Activated T-cell treated with anti-CD3 and anti-CD28 coated beads for 24 hours (primary cell): ENCODE measurements at places on chromosomes 7 and 10.
A peak's percentile ranks its signal among the peaks of the same experiment; 100 is the strongest.

GRCh38 chr7:27784399-27785053, 44.6 kb downstream of the TAX1BP1 start:
- DNase-seq, result peak; percentile 24

DNA sequence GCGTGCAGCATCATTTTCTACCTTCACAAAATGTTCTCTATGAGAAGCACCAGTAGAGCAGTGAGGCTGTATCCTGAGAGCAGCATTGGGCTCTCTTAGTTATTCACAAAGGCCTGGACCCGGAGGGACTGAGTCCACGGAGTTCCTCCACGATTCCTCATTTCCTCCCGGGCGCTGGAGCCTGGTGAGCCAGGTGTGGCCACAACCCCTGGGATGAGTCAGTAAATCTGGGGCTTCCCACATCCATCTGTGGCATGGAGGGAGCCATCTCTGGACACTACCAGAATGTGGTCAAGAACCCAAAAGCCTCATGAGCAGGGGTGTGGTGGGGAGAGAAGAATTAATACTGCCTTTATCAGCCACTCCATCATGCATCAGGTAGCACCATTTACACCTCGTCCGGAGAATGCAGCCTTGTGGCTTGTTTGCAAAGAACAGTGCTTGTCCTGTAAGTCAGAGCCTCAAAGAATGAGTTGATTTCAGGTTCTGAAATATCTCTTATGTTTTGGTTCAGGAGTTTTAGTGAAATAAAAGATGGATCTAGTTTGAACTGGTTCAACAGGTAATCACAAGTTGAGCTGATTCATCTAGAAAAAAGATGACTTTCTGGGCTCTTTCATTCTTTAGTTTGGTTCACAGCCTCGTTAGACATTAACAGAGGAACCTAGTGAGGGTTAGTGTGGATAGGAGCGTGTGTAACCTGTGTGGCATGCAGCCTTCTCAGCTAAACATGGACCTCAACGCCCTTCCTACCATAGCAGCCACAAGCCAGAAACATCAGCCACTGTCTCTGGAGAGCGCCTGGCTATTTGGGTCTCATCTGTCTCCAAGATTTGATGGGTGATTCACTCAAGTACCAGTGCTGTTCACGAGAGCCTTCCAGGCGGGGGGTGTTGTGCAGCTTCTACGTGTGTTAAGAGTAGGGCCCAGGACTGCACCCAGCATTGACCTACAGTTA, 95.2 kb downstream of the WDR37 start:
- DNase-seq, result no peak

GRCh38 chr7:152661479-152661878, 14.5 kb downstream of the XRCC2 start:
- no peak for DNase-seq

- no peak for DNase-seq
Observed at GRCh38 chr7:49333180-49333881, 409.0 kb downstream of the CDC14C start.

GRCh38 chr10:85152496-85152895, 824.1 kb downstream of the CCSER2 start:
- DNase-seq, result no peak

DNA sequence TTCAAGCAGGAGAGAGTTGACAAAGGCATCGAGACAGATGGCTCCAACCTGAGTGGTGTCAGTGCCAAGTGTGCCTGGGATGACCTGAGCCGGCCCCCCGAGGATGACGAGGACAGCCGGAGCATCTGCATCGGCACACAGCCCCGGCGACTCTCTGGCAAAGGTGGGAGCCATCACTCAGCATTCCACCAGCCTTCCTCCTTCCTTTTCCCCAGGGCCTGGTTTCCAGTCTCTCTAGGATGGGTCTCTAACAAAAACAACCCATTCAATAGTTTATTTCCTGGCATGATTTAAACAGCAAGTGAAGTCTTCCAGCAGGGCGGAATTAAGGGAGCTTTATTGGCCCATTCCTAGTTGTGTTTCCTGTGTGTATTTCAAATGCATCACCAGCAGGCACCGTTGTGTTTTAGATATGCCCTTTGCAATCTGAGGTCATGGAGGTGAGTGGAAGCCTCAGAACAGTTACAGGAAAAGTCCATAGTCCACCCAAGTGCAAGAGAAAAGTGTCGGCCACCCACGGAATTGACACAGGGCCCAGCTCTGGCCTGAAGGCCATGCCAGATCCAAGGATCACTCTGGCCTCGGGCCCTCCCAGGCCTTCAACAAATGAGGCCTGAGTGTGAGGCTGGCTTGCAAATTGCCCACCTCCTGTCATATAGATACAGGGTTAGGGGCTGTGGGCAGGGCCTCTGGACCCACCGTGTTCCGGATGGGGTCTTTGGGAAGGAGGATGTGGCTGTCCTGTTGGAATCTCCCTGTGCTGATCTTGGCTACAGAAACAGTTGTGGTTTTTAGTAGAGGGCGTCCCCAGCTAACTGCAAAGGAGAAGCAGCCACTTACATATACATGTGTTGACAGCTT, 46.9 kb upstream of the TRIM8 start:
- no peak for DNase-seq

GRCh38 chr10:69130251-69130650, 6.3 kb downstream of the VPS26A start:
- no peak for DNase-seq

GRCh38 chr7:39271402-39271801, 293.7 kb downstream of the POU6F2 start:
- no peak for DNase-seq

- no peak for DNase-seq
Observed at GRCh38 chr10:106565546-106565945, 599.0 kb downstream of the SORCS1 start.

DNA sequence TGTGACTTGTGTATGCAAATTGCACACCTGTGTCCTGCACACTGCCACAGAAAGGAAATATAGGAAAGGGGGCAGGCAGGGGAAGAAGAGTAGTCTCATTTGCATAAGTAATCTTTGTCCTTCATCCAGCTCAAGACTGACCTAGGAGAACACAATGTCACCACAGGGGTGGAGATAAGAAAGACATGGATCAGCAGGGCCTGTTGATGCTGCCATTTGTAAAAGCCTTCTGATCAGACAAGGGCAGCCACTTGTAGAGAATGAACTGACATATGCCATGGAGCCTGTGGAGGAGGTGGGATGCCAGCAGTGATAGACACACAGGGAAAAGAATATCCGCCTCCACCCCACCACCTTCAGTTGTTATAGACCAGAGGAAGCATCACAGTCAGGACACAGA, 528.9 kb downstream of the HTR7 start:
- no peak for DNase-seq

DNA sequence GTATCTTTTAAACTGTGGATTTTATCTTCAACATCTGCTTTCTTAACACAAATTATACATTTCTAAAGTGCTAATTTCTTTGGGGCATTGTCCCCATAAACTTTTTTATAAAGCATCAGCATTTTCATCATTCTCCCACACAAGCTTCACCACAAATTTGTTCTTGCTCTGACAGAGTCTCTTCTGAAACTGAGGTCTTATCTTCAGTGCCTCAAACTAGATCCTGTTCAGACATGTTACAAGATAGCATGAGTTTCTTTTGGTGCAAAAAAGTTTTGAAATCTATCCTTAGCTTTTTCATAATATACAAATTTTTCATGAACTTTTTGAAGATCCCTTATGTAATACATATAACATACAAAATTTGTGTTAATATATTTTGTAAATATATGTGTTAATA, 346.6 kb downstream of the IPMK start:
- no peak for DNase-seq

GRCh38 chr7:138563808-138564207, 103.7 kb downstream of the TRIM24 start:
- DNase-seq, result no peak

GRCh38 chr7:978416-979091, 3.2 kb upstream of the COX19 start:
- DNase-seq, result no peak

GRCh38 chr10:130458509-130458908, 322.3 kb downstream of the GLRX3 start:
- DNase-seq, result no peak

GRCh38 chr7:84536271-84536870, 341.8 kb upstream of the SEMA3A start:
- no peak for DNase-seq

DNA sequence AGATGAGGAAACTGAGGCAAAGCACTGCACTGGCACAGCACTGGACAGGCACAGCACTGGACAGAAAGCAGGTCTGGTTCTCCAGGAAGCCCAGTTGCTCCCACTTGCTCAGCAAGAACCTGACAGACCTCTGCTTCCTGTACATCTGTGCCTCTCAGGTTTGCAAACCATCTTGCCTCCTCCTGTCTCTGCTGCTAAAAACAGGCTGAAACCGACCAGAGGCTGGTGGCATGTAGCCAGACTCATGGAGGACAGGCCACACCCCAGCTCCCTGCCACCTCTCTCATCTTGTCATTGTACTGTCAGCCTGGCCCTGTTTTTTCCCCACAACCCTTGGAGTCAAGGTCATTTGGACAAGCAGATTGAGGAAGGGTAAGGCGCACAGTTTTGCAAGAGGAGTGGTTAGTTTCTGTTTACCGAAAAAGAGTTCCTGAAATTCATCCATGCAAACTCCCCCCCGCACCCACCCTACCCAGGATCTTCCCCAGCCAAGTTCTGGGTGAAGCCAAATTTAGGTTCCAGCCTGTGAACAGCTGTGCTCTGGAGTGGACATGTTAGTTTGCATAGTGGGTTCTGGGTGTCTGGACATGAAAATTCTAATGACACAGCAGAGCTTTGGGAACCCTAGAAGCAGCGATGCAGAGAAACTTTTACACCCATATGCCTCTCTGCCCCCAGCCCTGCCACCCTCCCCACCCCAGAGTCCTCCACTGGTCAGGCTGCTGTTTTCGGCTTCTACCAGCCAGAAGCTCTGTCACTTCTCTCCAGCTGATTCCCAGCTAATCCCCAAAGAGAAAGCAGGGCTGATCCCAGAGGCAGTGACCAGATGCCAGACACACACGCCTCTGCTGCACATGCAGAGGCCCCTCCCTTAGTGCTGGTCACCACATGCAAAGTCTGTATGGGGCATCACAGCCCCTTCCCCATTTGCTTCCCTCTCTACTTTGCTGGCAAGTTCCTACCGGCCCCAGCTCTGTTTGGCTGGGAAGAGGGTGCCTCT, 8.5 kb upstream of the C10orf105 start:
- peak; percentile 40 for DNase-seq

- DNase-seq, result no peak
Observed at GRCh38 chr10:110815354-110816004, 56.2 kb upstream of the PDCD4 start.

DNA sequence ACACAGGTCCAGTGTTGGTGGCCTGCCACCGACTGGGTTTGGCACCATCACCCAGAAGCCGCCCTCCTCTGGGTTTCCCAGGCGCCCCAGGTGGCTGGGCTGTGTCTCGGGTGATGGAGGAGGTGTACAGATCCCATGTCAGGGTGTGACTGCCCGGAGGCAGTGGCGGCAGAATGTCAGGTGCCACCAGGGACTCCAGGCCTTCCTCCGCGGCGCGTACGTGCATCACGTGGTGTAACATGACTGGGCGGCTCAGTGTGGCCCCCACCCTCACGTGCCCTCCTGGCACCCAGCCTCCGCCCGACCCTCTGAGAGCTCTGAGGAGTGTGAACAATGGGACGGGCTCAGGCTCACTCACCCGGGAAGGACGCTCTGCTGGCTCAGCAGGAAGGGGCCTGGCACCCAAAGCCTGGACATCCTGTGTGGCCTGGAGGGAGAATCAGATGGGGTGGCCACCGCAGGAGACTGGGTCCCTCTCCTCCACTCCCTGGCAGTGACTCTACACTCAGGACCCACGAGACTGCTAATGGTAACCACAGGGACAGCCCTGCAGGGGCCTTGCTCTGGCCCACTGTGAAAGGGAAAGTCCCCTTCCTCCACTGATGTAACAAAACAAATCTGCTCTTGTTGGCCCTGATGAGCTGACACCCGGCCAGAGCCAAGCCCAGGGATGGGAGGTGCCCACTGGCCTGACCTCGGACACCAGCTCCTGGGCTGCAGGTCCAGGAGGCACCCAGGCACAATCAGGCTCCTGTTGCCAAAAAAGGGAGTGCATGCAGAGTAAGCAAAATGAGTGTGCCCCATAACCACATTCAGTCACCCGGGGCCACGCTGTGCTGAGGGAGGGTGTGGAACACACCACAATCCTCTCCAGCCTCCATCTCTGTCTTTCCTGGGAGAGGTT, 164.8 kb downstream of the PRKAG2 start:
- DNase-seq, result no peak

GRCh38 chr10:60985951-60986350, 42.0 kb upstream of the RHOBTB1 start:
- DNase-seq, result no peak

DNA sequence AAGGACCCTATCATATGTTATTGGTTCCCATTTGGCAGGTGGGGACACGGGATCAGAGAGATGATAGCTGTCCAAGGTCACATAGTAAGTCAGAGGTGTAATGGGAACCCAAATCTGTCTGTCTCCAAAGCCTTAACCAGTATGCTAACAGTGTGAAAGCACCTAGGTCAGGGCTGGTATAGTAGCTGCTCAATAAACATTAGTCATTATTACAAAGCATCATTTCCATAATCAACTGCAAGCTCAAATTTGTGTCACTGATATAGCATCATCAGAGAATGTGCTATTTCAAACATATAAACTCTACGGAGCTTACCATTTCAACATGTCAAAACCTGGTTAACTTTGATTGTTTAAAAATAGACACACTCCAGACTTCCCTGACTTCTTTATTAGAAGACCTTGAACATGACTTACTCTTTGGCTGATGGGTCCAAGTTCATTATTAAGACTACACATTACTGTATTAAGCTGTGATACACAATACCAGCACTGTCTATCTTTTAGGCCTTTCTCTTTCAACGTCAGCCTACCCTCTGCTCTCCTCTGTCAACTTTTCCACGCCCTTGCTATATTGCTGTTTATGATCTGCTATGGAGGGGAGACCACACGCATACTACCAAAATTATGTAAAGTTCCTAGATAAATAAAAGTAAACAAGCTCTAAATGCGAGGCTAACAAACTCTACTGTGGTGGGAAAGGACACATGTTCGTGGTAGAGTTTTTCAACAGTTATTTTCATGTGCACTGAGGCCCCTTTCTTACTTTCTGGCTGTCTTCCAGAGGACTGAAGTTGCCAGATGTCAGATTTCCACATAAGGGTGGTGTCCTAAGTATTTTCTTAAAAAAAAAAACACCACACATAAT, 33.6 kb downstream of the DNMBP start:
- no peak for DNase-seq

DNA sequence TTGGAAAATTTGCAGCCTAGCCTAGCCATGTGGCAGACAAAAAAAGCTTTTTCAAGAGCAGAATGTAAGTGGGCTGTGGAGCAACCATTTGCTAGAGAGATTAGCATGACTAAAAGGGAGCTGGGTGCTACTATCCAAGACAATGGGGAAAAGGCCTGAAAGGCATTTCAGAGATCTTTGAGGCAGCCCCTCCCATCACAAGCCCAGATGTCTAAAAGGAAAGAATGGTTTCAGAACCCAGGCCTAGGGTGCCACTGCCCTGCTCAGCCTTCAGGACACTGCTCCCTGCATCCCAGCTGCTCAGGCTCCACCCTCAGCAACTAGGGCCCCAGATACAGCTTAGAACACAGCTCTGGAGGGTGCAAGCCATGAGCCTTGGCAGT, 24.7 kb downstream of the PNLIPRP3 start:
- DNase-seq, result no peak

GRCh38 chr7:75624134-75624832, 114.5 kb downstream of the HIP1 start:
- no peak for DNase-seq

GRCh38 chr10:25142116-25142864, 32.5 kb upstream of the GPR158 start:
- DNase-seq, result no peak

- DNase-seq, result no peak
Observed at GRCh38 chr10:125709553-125710474, 9.7 kb upstream of the EDRF1 start.

GRCh38 chr7:28142650-28143049, 37.9 kb downstream of the JAZF1 start:
- DNase-seq, result no peak

GRCh38 chr7:135274495-135275268, 41.0 kb downstream of the STRA8 start:
- peak; percentile 70 for DNase-seq
